ENCODE measurements at places on chromosomes 11 and 22.

GRCh38 chr22:17712441-17712840 is 61.8 kb downstream of the BID start:
- DNase-seq: no peak

DNA sequence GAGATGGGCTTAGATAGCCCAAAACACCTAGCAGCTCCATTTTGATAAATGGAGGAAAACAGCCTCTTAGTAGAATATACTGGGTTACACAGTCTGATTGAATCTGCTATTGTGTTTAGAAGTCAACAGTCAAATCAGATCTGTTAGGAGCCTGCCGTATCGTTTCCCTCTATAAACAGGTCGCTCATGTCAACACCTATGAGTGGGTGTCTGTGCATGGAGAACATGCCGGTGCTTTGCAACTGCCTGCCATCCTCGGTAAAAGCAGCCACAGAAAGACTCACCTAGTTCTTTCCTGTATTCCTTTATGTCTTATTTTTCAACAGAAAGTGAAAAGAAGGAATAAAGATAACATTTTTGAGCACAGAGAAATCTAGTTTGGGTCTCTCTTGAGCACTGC is 99.4 kb downstream of the ETS1 start:
- no peak for DNase-seq

- DNase-seq: no peak
These were observed 159.9 kb upstream of the NAV2 start for GRCh38 chr11:19552656-19553260.

- no peak for DNase-seq
These were observed 7.1 kb upstream of the OR8K3 start for GRCh38 chr11:56307836-56308235.

GRCh38 chr11:128351168-128351567 is 236.2 kb downstream of the ETS1 start:
- DNase-seq: no peak

GRCh38 chr11:101915791-101916291 is 481 bp downstream of the ANGPTL5 start:
- no peak for DNase-seq

GRCh38 chr11:3148990-3149851 is 15.9 kb downstream of the OSBPL5 start:
- DNase-seq: no peak

- no peak for DNase-seq
These were observed 104.5 kb downstream of the PDE3B start for GRCh38 chr11:14748090-14748489.

DNA sequence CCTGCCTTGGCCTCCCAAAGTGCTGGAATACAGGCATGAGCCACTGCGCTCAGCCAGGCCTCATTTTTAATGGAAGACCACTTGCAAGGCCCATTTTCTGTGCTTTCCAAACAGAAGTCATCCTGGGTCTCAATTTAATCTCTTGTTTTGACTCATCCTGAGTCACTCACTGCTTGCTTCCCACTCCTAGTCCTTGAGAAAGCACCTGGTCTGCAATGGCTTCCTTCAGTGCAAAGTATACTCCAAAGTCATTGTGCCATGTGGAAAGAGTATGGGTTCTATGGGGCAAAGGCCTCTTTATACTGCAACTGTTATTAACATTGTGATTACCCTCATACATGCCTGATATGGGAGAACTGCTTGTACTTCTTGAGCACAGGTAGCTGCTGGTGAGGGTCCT is 18.3 kb upstream of the SLC5A1 start:
- no peak for DNase-seq

DNA sequence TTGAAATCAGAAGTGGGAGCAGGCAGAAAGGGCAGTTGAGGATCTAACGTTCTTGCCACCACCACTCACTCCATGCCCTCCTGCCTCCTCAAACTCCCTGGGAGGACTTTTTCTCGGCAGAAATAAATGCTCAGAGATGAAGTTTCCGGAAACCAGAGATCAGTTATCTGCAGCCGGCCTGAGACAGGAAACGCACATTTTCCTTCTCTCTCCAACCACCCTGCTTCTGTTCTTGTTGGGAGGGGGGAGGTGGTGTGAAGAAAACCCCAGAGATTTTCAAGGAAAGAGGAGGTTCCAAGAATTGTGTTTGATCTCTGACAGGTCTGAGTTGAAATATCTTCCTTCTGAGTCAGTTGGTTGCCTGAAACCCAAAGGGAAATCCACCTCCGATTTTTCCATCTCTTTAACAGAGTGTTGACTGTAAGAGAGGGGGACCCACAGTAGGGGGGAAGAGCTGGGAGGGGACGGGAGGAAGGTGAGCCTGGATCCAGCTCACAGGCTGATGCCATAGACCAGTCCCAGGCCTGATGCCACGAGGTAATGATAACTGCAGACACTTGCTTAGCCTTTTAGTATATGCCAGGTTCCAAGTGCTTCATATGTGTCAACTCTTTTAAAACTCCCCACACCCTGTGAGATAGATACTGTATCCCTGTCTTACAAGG is 100.8 kb downstream of the TRAF6 start:
- DNase-seq: no peak

- no peak for DNase-seq
These were observed 7.0 kb upstream of the SLC1A2 start for GRCh38 chr11:35426351-35426750.

- DNase-seq: no peak
These were observed 1.0 kb downstream of the PAX6 start for GRCh38 chr11:31809857-31810778.

DNA sequence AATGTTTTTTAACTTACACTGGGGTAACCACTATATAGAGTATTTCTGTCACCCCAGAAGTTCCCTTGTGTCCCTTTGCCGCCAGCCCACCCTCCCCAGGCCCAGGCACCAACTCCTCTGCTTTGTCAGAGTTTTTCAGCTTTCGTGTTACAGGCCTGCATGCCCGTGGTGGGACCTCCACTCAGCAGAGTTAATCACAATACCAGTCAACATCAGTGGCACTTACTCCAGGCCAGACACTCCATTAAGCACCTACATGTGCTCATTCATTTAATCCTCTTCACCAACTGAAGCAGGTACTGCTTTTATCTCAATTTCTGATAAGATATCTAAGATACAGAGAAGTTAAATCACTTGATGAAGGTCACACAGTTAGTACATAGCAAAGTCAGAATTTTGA is 63.3 kb downstream of the LIF start:
- DNase-seq: no peak

DNA sequence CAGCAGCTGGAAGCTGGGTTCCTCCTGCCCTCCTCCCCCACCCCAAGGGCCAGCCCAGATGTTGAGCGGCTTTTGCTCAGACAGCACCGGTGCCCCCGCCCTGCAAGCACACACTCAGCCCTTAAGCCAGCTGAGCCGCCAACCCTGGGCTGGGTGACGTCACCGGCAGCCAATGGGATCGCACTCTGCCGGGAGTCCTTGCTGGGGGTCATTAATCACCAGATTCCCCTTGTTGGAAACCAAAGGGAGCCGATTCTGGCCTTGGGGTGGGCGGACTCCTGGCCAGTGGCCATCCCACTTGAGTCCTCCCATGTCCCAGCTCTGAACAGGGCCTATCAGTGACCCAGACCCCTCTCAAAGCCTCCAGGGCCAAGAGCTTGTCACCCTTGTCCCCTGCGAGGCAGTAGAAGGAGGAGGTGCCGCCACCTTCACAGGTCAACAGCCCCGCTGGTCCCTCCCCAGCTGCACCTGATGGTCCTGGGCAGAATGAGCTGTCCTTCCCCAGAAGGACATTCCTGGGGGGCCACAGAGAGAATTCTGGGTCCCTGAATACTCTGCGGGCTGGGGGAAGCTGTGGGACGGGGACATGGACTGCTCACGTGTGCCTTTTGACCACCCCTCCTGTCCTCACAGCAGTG is 7.4 kb downstream of the DUSP8 start:
- DNase-seq: peak; percentile 31

DNA sequence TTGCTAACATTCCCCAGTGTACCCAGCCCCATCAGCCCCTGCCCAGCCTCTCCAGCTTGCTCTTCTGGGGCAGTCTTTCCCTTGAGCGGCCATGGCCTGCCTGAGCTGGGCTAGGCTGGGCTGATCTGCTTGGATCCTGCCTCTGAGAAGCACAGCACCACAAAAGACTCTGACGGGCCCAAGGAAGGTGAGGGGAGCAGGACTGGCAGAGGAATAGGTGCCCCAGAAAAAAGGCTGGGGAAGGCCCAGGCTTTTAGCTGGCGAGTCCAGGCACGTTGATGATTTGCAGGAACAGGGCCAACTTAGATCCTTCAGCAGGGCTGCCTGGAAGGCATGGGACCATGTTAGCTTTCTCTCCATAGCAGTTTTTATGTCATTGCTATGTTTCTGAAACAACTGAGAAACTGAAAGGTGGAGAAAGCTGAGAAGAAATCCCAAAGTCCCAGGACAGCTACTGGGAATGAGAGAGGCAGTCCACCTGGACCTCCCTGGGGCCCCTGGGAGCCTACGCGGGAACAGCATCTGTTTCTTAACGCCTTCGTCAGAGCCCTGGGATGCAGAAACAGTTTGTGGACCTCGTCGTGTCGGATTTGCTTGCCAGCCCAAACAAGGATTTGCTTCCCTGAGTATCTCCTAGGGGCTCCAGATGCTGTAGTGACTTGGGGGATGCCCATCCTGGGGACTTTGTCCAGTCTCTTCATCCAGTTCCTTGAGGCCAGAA is 24.4 kb upstream of the FXYD6 start:
- DNase-seq: peak; percentile 38

GRCh38 chr22:43432883-43433415 is 21.1 kb downstream of the MPPED1 start:
- DNase-seq: no peak

DNA sequence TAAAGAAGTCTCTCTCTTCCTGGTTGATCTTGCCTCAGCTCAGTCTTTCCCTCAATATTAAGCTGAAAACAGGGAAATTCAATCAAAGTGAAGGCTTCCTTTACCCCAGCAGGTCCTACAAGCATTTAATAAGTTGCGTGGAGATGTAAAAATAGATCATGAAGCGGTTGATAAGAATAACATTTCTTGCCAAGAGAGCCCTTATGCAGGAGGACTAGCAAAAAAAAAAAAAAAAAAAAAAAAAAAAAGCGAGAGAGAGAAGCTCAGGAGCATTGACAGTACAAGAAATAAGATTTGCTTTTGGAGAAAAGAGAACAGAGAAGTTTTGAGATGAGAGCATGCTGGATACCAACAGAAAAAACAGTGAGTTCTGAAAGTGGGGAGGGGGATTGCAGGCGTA is 112.2 kb upstream of the CLMP start:
- no peak for DNase-seq

DNA sequence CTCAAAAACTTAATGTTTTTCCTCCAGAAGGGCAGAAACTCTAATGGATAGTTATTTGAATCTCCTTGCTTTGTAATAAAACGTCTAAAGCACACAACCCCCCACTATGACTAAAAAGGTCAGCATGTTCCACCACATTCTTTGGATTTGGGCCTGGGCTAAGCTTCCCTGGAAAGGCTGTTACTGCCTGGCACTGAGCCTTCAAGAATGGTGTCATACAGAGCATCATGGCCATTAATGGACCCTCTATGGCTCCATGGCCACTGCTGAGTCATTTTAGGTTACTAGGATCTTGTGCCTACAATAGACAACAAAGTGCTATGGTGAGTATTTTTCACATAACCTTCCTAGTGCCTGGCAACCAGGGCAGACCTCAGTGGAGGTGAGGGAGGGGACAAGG is 242.6 kb upstream of the FAT3 start:
- peak; percentile 88 for DNase-seq

DNA sequence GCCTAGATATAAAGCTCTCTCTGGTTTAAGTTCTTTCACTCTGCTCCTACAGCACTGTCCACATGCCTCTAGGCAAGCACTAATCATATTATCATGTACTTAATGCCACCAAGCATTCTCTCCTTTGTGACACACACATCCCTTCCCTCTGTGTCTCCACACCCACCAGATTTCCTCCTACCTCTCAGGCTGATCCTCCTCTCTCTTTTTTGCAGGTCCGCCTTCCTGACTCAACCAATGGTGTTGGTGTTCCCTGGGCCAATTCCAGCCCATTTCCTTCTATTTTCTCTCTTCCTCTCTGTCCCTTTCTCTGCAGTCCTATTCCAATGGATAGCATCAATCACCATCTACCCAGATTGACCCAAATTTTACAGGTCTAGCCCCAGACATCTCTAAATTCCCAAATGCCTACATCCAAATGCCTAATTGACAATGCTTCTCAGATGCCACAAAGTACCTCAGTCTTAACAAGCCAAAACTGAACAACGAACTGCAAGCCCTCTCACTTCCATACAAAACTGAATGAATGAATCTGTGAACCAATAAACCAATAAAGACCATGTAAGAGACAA is 504 bp upstream of the ZNF215 start:
- DNase-seq: no peak

GRCh38 chr11:114081641-114082414 is 22.3 kb downstream of the ZBTB16 start:
- no peak for DNase-seq

DNA sequence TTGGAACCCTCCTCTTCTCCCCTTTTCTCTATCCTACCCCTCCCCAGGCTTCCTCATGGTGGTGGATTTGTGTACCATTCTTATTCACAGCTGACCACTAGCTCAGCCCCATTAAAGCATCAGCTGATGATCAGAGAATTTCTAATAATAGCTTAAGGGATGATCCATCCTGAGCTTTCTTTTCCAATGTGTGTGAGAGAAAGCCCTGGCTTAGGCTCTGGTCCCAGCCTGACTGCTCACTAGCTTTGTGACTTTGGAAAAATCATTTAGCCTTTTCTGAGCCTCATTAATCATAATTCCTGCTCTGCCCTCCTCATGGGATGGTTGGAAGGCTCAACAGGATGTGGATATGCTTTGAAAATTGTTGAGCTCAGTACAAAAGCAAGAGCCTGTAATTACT is 26.3 kb upstream of the CCDC90B start:
- DNase-seq: no peak

GRCh38 chr11:58647141-58647699 is 24.8 kb downstream of the CNTF start:
- no peak for DNase-seq

- DNase-seq: no peak
These were observed 29.9 kb upstream of the LRRC32 start for GRCh38 chr11:76700177-76701100.

DNA sequence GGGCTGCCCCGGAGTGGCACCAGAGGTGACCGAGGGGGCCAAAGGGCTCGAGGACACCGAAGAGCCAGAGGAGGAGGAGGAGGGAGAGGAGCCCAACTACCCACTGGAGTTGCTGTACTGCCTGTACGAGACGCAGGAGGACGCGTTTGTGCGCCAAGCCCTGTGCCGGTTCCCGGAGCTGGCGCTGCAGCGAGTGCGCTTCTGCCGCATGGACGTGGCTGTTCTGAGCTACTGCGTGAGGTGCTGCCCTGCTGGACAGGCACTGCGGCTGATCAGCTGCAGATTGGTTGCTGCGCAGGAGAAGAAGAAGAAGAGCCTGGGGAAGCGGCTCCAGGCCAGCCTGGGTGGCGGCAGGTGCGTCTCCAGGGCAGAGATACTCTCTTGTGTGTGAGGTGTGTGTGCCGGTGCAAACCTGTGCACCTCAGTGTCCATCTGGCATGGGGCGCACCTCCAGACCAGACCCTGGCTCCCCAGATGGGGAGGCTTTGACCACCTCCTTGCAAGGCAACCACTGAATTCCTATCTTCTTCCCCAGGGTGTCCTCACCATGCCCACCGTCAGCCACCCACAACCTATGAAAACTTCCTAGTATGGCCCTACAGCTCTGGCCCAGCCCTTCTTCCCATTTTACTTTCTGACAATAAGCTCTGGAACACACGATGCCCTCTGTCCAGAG is 3.4 kb downstream of the NLRP6 start:
- DNase-seq: no peak

- no peak for DNase-seq
These were observed 39.5 kb downstream of the MTMR2 start for GRCh38 chr11:95884376-95884775.

- peak; percentile 74 for DNase-seq
These were observed 51.0 kb upstream of the SEPTIN5 start for GRCh38 chr22:19663286-19663815.
